NCI-H2107 (cell line): ENCODE measurements at places on chromosomes 11 and 22.

DNA sequence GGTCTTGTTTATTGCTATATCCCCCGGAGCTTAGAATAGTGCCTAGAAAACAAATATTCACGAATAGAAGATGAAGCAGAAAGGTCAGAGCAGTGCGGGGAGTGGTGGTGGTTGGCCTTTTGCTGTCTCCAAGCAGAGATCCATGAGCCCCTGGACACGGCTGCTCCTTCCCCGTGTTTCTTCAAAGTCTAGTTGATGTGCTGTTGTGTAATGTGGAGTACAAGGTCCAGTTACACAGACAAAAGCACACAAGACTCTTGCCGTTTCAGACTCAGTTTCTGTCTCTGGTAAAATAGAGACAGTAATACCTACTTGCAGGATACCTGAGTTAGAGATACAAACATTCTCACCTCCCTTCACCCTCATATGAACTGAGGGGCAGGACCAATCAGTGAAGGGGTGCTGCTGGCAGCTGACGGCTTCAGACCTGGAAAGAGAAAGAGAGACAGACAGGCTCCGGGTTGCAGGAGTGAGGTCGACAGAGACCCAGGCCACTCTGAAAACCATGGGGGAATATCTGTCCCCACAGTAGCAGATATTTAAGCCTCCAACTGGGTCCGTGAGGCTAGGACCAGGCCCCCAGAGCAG is 56.2 kb downstream of the RASSF10 start:
- no peak for DNase-seq

DNA sequence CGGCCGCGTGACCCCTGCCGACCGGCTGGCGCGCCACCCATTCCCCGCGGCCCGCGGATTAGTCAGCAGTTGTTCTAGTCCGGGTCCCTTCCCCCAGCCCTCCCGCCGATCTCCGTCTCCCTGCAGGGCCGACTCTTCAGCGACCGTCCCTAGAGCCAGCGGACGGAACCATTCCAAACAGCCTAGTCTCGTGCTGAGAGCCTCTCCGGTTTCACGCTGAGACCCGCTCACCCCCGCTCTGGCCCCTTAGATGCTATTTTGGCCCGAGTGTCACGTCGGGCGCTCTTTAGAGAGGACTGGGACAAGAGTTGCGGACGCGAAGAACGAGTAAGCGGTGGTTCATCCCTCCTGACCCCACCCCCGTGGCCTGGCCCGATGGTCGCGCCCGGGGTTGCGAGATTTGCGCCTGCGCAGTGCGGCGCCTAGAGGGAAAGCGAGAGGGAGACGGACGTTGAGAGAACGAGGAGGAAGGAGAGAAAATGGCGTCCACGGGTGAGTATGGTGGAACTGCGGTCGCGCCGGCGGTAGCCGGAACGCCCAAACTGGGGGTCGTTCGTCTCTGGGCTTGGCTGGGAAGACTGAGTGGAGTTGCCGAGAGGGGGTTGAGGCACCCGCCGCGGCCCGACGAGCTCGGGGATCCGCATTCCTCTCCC is at the start of the genes EWSR1 and RHBDD3:
Gene EWSR1, plus strand, starts transcription at position 411 of the 653 bp plus-strand sequence. Its CDS starts 69 bp downstream, at position 480.
Gene RHBDD3, minus strand, starts transcription at position 124 of the 653 bp plus-strand sequence. CDS start 2,355 bp downstream, outside the sequence.
- DNase-seq, result peak; percentile 71

GRCh38 chr11:33869481-33870422 is 22.1 kb downstream of the LMO2 start:
- no peak for DNase-seq

DNA sequence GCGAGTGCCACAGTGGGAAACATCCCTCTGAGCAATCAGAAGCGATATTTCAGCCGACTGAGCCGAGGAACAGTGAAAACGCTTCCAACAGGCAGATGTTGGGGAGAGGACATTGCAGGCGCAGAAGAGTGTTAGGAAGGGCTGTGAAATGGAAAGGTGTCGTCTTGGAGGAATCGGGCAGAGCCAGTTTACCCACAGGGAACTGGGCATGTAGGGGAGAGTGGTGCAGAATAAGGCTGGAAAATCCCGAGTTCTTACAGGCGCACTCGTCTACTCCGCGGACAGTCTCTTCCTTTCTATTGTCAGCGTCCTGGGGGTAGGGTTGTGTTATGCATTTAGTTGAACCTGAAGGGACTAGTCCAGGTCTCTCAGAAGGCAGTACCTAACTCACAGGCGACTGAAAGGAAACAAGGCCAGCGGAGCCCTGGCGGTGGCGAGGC is 1.1 kb upstream of the APLP2 start:
- DNase-seq, result no peak

DNA sequence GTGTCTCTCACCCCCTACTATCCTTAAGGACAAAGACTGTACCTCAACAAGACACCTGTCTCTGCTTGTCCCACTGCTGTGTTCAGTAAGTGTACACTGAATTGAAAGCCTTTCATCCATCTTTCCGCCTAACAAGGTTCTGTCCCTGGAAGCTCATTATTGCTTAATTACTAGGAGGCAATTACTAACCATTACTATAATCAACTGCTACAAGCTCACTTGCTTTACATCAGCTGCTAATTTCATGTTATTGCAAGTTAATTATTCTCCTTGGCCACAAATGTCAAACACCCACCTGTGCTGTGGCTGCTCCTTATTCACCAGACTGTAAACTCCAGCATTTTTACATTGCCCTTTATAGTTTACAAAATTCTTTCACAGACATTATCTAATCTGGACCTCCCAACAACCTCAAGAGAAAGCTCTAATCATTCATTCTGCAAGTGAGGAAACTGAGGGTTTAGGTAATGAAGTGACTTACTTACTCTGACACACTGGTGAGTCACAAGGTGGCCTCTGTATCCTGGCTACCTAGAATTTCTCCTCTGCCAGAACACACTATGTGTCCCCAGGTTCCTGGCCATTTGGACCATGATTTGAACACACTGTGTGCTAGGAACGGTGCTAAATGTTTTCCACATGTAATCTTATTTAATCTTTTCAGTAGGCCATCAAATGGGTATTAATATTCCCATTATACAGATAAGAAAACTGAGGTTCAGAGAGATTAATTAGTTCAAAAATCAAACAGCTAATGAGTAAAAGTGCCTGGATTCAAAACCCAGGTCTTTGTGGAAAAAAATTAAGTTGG is 66.7 kb downstream of the RAB30 start:
- DNase-seq, result no peak

DNA sequence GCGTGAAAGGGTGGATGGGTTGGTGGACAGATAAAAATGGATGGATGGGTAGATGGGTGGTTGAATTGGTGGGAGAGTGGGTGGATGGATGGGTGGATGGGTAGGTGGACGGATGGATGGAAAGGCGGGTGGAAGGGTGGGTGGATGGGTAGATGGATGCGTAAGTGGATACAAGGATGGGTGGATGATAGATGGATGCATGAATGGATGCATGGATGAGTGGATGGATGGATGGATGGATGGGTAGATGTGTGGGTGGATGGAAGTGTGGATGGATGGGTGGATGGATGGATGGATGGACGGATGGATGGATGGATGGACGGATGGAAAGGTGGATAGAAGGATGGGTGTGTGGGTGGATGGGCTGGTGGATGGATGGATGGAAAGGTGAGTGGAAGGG is 77.0 kb upstream of the GRK3 start:
- DNase-seq, result no peak

- DNase-seq, result no peak
These were observed 3.1 kb upstream of the BCR start for GRCh38 chr22:23177197-23177596.

- no peak for DNase-seq
These were observed 64.7 kb downstream of the ADAMTS15 start for GRCh38 chr11:130513132-130513531.
